Mucosa of descending colon (tissue), 3 donors: ENCODE measurements at places on chromosomes 7 and 10.

- no peak for DNase-seq
These were observed 32.7 kb upstream of the RASGEF1A start for GRCh38 chr10:43299579-43299978.

DNA sequence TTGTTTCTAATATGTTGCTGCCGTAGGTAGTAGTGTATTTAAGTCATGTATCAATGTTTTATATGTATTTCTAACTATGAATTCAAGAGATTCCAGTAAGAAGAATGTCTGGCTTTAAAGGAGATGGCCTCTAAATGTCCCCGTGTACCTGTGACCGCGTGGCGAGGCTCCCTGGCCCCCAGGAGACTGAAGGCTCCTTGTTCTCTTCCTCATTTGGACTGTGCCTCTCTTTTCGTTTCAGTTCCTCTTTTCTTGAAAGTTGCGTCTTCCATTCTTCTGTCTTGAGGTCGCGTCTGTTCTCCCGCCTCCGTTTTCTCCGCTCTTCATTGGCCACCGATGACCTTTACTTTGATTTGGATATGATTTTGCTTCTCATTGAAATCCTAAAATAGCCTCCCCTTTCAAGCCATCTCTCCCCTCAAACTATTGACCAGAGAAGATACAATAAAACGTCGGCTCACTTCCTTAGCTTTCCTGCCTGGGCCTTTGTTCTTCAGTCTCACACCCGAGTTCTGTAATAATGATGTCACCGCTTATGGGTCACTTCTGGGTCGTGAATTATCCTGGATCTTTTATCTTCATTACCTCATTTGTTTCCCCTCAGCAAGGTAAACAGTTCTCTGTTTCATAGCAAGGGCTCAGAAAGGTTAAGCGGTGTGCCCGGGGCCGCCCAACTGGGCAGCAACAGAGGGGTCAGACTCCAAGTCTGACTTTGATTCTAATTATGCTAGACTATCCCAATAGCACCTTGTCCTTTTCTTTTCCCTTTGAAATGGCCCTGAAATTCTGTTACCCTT is 28.7 kb downstream of the WIPI2 start:
- peak; percentile 33 for DNase-seq

- DNase-seq = no peak
These were observed 54.1 kb downstream of the WDR11 start for GRCh38 chr10:120905268-120905667.

DNA sequence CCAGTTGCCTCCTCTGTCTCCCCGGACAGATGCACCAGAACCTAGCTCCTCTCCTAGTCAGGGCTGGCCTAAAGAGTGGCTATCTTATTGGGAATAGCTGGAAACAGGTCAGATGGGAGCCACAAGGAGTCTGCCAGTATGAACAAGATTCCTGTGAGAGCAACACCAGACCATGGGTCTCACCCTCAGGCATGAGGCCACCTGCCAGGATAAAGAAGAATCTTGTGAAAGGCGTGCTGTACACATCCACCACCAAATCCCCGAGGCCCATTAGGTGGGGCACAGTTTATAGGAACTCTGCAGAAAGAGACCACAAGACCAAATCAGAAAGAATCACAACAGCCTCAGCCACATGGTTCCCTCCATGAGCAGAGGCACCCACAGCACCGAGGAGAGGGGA is 325.9 kb downstream of the TNS3 start:
- no peak for DNase-seq

DNA sequence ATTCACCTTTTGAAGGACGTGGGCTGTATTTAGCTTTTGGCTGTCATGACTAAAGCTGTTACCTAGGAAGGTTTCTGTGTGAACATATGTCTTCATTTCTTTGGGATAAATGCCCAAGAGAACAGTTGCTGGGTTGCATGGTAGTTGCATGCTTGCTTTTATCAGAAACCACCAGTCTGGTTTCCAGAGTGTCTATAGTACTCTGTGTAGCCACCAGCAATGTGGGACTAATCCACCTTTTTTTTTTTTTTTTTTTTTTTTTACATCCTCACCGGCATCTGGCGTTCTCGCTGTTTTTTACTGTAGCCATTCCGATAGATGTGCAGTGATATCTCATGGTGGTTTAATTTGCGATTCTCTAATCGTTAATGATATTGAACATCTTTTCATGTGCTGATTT is 297.8 kb downstream of the SDK1 start:
- no peak for DNase-seq

GRCh38 chr10:120221873-120222485 is 235.0 kb upstream of the PLPP4 start:
- no peak for DNase-seq

DNA sequence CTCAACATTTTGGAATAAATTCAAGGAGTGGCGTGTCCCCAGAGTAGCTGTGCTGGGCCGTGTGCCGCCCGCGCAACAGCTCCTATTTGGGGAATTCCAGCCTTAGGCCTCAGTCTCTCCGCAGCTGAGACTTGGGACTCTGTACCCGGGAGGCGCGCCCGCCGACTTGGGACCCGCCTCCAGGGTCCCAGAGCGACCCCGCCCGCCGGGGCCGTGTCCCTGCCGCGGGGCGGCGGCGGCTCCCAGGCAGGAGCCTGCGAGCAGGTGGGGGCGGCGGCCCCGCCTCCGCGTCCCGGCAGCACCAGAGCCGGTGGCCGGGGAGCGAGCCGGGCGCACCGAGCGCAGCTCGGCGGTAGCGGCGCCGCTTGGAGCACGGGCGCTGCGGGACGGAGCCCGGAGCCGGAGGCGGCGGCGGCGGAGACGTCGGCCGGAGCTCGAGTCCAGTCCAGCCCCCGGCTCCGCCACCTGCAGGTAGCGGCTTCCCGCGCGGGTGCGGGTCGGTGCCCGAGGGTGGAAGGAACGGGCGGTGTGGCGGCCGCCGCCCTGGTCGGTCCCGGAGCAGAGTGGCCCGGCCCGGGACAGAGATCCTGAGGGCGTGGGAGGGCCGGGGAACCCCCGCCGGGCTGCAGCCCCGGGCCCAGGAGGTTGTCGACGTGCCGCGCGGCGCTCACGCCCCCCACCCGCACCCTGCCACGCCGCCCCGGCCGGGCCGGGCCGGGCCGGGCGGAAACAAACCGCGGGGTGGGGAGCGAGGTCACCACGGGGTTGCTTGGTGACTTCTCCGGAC is at the start of gene WIPF3:
Gene WIPF3 (plus strand): TSS at position 301 of the 787 bp plus-strand sequence. CDS start 28,217 bp downstream, outside the sequence.
- no peak for DNase-seq
